ENCODE measurements at places on chromosomes 4 and X.

DNA sequence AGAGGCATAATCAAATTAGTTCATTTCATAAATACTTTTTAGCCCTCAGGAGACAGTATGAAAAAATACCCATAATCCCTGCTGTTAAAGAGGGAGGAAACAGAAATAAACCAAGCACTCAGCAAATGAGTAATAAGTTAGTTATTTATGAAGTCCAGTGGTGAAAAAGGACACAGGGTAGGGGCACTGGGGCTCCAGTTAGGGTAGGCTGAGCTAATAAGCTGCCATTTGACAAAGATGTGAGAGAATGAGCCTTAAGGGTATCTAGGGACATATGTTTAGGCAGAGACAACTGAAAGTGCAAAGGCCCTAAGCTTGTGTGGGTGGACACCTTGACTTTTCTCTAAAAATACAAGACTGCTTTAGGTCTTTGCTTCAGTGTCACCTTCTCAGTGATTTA, 94.4 kb downstream of the IL15 start:
- DNase-seq, result no peak

DNA sequence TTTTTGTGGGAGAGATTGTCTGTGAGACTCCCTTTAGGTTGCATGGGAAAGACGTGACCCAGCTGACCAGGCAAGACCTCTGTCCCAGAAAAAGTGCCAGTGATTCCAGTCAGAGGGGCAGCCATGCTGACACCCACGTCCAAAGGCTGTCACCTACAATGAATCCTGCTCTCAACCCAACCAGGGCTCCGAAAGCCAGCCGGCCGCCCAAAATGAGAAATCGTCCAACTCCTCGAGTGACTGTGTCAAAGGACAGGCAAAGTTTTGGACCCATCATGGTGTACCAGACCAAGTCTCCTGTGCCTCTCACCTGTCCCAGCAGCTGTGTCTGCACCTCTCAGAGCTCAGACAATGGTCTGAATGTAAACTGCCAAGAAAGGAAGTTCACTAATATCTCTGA, 5.5 kb downstream of the SLITRK2 start:
- no peak for DNase-seq

DNA sequence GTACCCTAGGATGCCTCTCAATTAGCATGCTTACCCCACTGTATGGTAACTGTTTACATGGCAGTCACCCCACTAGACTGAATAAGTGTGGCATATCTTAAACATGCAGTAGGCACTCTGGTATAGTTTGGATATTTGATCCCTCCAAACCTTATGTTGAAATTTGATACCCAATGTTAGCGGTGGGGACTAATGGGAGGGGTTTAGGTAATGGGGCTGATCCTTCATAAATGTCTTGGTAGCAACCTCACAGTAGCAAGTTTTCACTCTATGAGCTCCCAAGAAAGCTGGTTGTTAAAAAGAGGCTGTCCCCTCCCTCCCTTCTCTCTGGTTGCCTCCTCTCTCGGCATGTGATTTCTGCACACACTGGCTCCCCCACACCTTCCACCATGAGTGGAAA, 10.1 kb downstream of the TMEM150C start:
- DNase-seq, result no peak

- DNase-seq, result no peak
Measured at GRCh38 chr4:1469043-1469442, 62.8 kb upstream of the NKX1-1 start.

- no peak for DNase-seq
Measured at GRCh38 chr4:40256329-40256728, 59.5 kb downstream of the RHOH start.

GRCh38 chrX:68574240-68574639, 73.2 kb upstream of the STARD8 start:
- DNase-seq, result no peak

GRCh38 chr4:150987204-150987603, 27.9 kb downstream of the LRBA start:
- no peak for DNase-seq

- no peak for DNase-seq
Measured at GRCh38 chr4:85431156-85431555, 43.8 kb upstream of the ARHGAP24 start.

DNA sequence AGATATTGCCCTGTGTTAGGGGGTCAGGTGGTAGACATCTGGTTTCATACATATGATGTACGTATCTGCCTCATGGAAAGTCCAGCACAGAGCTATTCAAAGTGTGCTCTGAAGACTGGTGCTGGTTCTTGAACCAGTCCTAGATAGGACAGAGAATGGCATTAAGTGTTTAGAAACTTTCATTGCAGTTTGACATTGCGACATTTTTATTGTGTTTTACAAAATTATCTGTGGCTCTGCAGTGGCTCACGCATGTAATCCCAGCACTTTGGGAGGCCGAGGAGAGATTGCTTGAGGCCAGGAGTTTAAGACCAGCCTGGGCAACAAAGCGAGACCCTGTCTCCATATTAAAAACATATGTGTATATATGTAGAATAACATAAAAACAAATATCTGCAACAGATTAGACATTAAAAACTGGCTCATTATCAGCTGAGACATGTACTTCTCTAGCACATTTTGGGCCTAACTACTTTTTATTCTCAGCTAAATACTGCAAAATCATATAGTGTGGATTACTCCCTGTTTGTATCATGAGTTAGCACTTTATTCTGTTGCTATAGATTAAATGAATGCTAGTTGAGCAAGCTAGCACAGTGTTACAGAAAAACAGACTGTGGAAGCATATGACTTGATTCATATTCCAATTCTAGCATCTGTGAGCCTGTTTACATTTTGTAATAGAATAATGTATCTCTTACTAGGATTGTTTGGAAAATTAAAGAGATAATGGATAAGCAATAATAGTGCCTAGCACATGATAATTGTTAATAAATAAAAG, 57.1 kb downstream of the USP9X start:
- DNase-seq, result no peak

GRCh38 chrX:94288325-94288724, 614.3 kb downstream of the FAM133A start:
- no peak for DNase-seq

- no peak for DNase-seq
Measured at GRCh38 chr4:176927664-176928063, 134.9 kb upstream of the VEGFC start.

- DNase-seq, result no peak
Measured at GRCh38 chr4:22029803-22030202, 81.2 kb upstream of the KCNIP4 start.

DNA sequence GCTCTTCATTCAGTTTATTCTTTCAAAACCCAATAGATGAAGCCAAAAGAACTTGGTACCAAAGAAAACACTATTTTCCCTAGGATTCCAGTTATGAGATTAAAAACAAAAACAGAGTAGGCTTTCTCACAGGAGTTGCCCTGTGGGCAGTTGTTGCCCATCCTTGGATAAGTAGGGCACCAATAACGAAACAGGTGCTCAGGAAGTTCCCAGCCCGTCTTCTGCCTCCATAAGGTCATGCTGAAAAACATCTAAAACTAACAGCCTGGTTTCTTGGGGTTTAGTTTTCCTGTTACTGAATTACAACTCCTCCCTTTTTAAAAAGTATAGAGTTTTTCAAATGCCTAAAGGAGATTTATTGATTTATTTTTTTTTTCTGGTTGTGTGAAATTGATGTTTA, 14.7 kb downstream of the TSPAN5 start:
- no peak for DNase-seq

- peak; percentile 42 for DNase-seq
Measured at GRCh38 chrX:65667503-65668376, at the start of gene MSN. MSN (plus strand) TSS chrX:65667654; CDS start chrX:65667842, 188 bp downstream.

- no peak for DNase-seq
Measured at GRCh38 chr4:162360369-162361149, 196.8 kb upstream of the FSTL5 start.

GRCh38 chr4:122132891-122133290, 19.2 kb upstream of the BLTP1 start:
- DNase-seq, result no peak

DNA sequence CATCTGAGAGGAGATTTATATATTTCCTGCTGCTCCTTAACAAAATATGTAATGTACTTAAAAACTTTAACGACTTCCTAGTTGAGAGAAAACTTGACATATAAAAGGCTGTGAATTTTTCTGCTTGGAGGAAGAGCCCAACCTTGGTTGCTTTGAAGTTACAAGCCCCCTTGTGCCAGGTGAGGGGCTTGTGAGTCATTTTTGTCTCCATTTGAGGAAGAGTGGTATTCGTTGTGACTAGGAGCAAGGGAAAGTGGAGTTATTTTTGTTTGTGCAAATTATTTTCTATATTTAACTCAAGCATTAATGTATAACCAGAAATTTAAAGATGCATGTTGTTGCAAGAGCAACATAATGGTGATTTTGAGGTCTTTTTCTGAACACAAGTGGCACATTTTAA, 99.0 kb upstream of the DDX3X start:
- no peak for DNase-seq

GRCh38 chr4:87130985-87131703, 89.3 kb downstream of the KLHL8 start:
- DNase-seq, result no peak

DNA sequence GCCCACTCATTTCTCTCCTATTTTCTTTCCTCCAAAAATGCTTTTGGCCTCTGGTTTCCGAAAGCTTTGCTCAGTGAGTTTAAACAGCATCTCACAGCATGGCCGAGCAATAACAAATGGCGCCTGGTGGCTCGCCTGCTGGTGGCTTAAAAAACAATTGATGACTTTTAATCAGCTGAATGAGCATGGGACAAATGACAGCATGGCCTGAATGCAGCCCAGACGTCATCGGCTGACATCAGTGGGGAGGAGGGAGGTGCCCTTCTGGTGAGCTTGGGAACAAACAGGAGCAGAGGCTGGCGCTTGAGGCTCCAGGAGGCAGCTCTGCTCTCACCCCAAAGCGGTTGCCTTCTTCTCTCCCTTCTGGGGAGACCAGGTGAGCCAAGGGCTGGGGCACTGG, 286.4 kb downstream of the BCOR start:
- DNase-seq, result no peak

- DNase-seq, result no peak
Measured at GRCh38 chr4:22986881-22987280, 294.1 kb downstream of the GBA3 start.

DNA sequence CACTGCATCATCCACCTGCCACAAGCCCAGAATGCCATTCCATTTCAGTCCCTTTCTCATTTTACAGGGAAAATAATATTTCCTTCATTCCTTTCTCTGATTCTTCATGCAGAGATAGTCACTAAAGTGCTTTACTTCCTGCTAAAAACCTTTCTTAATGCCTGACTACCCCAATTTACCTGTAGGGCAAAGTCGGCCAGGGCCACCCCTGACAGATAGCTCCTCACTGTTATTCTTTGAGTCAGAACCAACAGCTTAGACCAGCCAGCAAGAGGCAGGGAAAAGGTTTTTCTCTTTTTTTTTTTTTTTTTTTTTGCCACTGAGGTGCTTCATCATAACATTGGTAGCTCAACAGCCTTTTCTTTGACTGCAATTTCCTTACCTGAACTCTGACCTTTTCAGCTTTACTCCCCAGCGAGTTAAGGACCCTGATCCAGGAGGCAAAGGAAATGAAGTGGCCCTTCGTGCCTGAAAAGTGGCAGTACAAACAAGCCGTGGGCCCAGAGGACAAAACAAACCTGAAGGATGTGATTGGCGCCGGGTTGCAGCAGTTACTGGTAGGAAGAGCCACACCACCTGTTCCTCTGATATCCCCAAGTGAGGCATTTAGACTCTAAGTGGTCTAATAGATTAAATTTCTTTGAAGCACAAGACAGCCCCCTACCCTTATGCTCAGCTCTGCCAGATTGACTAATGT, 85.0 kb downstream of the ALPK1 start:
- DNase-seq, result no peak

DNA sequence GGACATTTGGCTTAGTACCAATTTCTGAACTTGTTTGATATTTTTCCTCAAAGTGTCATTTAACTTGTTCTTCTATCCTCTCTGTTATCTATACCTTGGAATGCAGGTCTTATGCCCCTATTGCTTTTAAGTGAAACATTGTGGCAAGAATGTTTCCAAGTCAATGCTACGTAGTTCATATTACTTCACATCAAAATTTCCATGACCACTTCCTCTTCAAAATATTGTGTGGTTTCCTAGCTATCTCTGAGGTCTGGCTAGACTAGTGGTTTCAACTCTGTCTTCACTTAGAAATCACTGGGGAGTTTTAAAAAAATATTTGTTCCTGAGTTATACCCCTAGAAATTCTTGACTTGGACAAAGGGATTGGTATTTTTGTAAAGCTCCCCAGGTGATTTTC, 20.2 kb upstream of the RASGEF1B start:
- DNase-seq, result peak; percentile 95

DNA sequence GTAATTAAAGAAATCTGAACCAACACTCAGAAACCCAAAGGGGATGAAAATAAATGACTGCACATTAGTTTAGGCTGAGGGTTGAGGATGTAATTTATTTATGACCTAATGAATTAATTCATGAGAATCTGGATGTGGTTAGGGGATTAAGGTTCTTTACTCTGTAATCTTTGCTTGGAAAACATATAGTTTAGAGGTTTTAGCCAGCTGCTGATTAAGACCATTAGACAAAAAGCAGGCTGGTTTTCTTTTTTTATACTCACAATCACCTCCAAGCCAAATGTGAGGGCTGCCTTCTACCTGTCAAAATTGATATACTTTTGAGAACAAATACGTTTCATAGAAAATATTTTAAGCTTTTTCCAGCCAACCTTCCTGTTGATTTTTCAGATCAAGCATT, 2705.8 kb downstream of the PCDH7 start:
- DNase-seq, result no peak

Data from CD14-positive monocyte (primary cell).